NCI-H1930 (cell line): ENCODE measurements at places on chromosomes 7 and 10.

DNA sequence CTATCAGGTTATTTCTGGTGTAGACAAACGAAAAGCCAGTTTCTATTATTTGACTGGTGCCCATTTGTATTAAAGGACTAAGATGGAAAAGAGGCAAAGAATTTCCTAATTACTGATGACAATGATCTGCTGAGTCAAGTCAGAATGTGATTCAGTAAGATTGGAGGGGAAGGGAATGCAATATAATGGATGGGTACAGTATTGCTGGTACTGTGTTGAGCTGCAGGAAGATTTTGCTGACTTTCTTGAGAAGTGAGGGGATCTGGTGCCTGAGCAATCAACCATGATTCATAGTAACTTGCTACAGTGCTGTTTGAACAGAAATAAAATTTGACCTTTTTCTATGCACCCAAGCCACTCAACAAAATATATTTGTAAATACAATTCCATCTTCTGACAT, 139.1 kb upstream of the RHEB start:
- no peak for DNase-seq

GRCh38 chr7:2165239-2165609, 67.5 kb downstream of the MAD1L1 start:
- no peak for DNase-seq

- no peak for DNase-seq
These were observed 52.0 kb upstream of the STEAP1B start for GRCh38 chr7:22551768-22552513.

GRCh38 chr7:84811362-84811761, 375.5 kb downstream of the SEMA3D start:
- no peak for DNase-seq

- no peak for DNase-seq
These were observed 26.8 kb downstream of the TSPAN15 start for GRCh38 chr10:69477968-69478597.

- no peak for DNase-seq
These were observed 33.5 kb downstream of the KCNMA1 start for GRCh38 chr10:77604063-77604462.

DNA sequence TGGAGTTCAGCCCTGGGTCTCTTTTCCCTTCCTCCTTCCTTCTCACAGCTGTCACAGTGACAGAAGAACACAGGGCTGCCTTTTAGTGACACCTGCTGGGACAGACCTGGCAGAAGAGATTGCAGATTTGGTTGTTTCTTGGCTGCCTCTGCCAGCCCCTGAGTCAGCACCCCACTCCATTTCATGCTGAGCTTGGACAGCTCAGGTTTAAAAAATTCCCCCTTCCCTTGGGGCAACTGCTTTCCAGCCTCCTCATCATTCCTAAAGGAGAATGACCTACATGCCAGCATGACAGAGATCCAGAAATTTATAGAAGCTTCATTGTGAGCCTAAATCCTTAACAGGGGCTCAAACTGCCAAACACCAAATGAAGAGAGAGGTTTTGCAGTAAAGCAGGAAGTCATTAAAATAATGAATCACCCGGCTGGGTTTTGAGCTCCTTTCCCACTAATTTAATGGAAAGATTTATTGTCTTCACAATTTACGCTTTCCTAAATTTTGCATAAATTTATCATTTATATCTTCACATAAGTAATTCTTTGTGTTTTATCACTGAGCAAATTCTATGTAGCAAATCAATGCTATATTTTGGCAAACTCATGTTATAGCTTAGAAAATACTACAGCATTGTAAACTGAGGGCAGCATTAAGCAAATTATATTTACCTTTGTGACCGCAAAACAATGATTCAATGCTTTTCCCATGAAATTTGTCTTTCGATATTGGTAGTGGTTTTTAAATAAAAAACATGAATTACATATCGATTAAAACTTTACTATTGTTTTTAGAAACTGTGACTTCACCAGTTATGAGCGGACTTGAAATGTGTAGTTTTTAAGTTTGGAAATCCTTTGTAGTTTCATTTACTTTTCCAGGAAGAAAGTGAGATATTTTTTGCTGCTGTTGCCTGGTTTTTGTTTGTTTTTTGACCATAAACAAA, 399.5 kb upstream of the ANKRD30A start:
- peak; percentile 3 for DNase-seq

DNA sequence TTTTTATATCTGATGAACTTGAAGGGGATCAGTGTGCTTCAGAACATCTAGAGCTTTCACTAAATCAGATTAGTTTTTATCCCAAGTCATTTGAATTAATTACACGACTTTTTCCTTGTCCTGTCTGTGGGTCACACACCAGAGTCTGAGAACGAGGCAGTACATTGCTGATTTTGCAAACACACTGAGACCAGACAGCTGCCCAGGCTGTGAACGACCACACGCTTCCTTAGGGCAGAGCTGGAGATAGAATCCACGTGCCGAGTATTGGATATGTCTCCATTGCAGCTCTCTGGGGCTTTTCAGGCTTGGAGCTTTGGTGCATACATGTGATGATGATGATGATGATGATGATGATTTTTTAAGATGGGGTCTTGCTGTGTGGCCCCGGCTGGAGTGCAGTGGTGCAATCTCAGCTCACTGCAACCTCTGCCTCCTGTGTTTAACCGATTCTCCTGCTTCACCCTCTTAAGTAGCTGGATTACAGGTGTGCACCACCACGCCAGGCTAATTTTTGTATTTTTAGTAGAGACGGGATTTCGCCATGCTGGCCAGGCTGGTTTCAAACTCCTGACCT, 81.1 kb downstream of the CAMK1D start:
- no peak for DNase-seq

DNA sequence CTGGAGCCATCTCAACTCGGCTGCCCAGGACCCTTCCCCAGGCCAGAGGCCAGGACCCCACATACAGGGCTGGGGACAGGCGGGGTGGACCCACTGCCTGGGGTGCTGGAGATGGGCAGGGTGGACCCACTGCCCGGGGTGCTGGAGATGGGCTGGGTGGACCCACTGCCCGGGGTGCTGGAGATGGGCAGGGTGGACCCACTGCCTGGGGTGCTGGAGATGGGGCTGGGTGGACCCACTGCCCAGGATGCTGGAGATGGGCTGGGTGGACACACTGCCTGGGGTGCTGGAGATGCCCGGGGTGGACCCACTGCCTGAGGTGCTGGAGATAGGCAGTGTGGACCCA, 32.4 kb upstream of the FOXL3 start:
- DNase-seq: no peak

- DNase-seq: no peak
These were observed 196.6 kb downstream of the ARL4A start for GRCh38 chr7:12884033-12884432.

- no peak for DNase-seq
These were observed 91.9 kb downstream of the GPAM start for GRCh38 chr10:112091703-112092102.

DNA sequence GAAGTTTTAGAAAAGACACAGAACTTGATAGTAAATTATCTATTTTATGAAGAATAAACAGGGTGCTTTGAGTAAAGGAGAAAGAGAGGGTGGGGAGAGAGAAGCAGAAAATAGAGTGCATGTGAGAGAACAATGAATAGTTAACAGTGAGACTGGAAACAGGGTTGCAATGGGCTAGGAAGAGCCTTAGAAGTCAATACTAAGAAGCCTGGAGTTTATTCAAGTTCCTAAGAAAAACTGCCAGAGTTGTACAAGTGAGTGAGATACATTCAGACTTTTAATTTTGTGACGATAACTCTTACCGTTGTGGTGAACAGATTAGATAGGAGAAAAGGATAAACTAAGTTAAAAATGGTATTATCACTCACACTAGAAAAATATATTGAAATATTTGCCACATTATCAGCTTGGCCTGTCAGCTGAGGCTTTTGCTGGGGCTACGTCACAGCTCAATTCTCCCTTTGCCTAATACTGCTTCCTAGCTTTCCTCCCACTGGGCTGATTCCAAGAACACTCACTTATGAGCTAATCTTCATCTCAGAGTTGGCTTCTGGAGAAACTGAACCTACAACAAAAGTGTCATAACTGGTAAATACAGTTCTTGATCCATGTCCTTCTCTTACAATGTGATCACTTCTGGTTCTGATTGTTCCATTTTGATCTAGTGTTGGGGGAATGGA, 92.7 kb downstream of the SEMA3D start:
- DNase-seq: no peak

DNA sequence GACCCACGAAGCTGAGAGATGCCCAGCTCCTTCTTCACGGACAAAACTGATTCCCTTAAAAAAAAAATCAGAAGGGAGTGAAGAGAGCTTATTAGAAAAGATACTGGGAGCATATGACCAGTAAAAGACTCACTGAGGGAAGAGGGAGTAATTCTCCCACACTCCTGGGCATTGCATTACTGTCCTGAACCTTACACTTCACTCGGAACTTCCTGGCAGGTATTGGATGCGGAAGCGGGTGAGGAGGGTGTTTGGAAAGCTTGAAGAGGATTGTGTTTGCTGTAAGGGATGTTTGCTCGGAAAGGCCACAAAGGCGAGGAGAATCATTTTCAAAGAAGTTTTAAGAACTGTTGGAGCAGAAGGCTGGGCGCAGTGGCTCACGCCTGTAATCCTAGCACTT, 375 bp downstream of the HKDC1 start:
- no peak for DNase-seq

DNA sequence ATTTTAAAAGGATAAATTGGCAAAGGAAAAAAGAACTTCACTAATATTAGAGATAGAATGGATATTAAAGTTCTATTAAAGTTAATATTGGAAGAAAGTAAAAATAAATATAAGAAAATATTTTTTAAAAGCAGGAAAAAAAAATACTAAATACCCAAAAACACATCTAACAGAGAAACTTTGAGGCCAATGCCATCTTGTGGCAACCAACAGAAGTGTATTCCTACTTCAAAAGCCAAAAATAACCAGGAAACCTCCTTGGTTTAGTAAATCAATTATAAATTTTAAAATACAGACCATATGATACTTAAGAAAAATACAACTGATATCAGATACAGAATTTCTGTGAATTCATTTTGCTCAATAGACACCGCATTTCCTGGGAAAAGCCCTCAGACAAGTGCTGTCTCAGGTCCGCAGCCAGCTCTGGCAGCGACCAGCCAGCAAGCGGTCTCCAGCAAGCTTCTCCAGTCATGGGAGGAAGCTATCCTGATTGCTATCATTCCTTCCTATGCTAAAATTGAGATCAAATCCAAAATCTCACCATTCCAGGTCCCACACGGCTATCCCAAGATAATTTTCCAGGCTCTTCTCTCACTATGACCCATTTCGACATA, 65.3 kb downstream of the LMBR1 start:
- no peak for DNase-seq

- no peak for DNase-seq
These were observed 34.6 kb downstream of the ANKRD7 start for GRCh38 chr7:118259115-118259514.

GRCh38 chr7:157278167-157278790, 58.5 kb upstream of the DNAJB6 start:
- DNase-seq: no peak

DNA sequence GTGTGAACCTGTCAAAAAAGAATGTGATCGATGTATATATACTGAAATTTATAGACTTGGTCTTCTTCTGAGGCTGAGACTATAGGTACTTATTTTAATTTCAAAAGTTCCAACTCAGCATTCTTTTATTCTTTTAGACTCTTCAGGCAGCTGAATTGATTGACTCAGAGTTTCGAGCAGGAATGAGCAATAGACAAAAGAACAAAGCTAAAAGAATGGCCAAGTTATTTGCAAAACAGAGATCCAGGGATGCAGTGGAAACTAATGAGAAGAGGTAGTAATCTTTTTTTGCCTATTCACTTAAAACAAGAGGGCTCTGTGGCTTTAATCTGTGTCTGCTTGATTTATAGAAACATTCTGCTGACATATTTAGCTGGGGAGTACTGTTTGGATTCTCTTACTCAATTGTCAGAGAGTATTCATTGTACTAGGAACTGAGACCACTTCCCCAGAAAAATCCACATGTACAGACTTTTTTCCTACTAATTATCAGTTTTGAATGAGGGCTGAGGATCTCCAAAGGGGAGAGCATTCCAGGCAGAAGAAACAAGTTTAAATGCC, 30.1 kb downstream of the BTAF1 start:
- no peak for DNase-seq

DNA sequence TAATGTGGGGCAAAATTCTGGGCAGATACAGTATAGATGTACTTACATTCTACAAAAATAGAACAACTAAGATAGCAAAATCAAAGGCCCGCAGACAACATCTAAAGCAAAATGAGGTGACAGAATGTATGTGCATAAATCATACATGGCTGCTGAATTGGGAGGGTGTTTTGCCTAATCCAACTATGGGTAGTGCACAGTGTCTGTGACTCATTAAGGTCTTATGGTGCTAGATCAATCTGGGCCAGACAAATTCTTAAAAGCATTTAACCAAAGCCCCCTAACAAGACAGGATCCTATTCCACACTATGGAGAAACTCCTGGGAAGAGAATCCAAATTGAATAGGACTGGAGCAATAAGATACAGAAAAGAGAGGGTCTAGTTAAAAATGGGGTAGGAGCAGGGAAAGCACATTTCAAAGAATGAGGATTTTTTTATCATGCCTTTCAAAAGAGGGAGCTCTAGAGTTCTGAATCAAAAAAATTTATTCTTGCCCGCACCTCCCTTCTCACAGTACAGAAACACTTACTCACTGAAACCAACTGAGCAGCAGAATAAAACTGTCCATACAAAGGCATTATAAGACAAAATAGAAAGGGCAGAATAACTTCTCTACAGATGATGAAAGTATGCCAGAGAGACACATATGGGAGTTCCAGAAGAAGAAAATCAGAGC, 181.3 kb downstream of the RNLS start:
- no peak for DNase-seq

DNA sequence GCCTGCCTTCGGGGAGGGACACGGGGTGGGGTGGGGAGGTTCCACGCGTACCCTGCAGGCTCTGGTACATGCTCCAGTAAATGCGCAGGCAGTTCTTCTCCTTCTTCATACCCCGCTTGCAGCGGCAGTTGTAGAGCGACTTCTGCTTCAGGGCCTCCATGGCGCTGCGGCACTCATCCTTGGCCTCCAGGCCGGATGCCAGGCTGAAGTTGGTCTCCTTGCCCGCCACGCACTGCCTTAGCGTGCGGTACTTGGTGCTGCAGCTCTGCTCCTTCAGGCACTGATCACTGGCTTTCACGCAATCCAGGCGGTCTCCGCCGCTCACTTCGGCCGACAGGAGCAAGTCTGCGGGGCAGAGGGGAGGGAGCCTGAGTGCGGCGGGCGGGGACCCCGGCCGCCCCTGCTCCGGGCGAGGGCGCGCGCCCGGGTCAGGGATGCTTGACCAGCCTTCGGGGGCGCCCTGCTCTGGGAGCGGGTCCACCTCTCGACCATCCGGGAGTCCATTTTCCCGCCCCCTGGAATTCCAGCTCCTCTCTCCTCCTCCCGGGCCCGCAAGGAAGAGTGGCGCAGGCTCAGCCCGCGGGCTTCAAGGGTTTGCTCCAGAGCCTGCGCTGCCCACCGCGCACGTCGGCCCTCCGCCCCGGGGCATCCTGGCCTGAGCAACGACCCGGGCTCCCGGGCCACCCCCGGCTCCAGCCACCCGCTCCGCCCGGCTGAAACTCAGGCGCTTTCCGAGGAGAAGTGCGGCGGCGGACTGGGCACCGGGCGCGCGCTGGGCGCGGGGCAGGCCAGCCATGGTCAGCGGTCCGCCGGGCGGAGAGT, 2.0 kb downstream of the GFRA1 start:
- DNase-seq: no peak

- DNase-seq: no peak
These were observed 12.7 kb upstream of the EFCAB10 start for GRCh38 chr7:105594034-105594433.

- no peak for DNase-seq
These were observed 986.4 kb downstream of the REEP3 start for GRCh38 chr10:64507651-64508028.

GRCh38 chr7:131525820-131526219, 30.6 kb downstream of the PODXL start:
- DNase-seq: no peak
